ENCODE measurements at places on chromosomes 11 and 22. TPM values are rescaled to one million over a fixed set of nuclear protein-coding genes. Genes with fewer than 3 reads are reported as not detected.

DNA sequence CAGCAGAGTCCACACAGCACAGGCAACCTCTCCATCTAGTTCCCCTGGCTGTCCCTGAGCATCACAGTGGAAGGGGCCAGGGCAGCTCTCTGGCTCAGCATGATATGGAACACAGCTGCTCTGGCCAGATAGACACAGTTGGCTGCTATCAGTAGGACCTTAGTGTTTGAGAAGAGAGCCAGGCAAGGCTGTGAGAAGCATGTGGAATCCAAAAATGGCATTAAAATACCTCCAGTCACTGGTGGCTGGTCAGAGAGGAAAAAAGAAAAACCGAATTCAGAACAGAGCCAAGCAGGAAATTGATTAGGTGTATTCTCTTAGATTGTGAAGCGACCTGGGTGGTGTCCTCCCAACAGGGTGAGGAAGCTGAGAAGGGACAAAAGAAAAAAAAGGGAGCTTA lies 27.9 kb downstream of the SERPINH1 start:
- DNase-seq = no peak

Gene TSPAN32
- total RNA-seq = 1.1 TPM

Gene APOA5
- total RNA-seq = not detected

DNA sequence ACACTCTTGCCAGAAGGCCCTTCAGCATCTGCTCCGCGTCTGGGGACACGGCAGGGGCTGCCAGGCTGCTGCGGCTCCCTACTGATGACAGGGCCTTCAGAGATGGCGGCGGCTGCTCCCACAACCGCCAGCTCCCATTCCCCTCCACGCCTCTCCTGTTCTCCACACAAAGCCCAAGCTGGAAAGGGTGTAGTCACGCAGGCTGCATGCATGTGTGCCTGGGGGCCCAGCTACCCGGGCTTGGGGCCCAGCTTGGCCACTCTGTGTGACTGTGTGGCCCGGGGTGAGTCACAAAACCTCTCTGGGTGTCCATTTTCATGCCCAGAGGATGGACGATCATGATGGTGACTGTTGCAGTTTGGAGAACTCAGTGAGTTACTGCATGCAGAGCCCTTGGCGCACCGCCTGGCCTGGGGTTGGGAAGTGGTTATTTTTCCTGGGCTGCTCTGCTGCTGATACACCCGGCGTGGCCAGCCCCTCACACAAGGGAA lies 31.7 kb upstream of the PARVB start:
- no peak for DNase-seq

GRCh38 chr11:44566952-44567875 lies 1.8 kb downstream of the CD82 start:
- DNase-seq = no peak

Gene FOLR3
- not detected for total RNA-seq

Gene OR51B4
- total RNA-seq = 0.74 TPM

DNA sequence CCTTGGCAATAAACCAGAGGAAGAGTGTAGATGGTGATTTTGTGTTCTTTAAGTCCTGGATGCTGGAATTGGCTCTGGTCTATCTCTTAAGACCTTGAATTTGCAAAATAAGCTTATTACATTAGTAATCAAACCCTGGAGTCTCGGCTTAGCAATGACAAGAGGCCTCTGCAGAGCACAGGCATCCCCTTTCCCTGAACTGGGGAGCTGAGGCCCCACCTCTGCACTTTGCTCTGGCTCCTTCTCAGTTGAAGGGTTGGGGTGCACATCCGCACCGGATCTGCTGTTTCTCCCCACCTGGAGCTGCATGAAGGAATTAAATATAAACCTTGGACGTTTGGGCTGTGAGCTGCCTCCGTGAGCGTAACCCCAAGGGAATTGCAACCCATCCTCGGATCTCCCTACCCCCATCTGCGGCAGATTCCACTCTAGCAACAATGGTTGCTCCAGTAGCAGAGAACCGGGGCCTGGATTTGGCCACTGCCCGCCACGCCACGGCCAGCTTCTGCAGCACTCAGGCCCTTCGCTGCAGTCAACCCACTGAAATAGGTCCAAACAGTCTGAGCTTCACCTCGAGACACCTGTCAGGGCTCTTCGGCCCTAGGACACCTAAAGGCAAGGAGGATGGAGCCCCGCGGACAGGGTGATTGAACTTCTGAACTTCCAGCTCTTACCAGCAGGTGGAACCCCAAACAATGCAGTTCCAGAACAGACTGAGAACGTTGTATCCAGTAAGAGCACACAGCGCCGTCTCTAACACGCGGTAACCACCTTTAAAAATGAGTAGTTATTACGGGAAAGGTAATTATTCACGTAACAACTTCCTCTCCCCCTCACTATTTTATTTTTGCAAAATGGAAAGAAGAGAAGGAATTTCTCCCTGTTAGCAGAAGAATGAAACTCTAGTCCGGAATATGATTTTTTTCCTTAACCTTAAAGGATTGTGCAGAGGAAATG lies 54.8 kb upstream of the CAPRIN1 start:
- peak; percentile 84 for DNase-seq

DNA sequence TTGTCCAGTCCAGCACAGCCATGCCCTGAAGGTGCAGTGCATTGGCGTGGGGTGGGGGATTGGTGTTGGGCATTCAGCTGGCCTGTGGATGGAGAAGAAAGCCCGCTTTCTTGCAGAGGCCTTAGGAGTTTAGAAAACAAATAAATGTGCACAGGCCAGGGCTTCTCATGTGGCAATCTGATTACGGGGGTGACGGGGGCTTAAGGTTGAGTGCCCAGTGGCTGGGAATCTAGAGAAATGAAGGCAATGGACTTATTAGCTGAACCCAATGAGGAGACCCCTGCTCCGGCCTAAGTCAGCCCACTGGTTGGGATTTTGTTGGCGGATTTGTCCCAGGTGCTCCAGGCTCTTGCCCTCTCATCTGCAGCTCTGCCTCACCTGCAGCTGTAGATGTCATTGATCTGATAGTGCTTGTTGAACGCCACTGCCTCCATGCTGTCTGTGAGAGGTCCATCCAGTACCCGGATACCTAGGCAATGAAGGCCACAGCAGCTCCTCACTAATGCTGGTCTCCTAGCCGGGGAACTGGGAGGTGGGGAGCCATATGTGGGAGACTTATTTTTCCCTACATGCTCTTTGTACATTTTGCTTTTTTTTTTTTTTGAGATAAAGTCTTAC lies 6.2 kb downstream of the PCSK7 start:
- DNase-seq = peak; percentile 12

Gene KRTAP5-10
- total RNA-seq = not detected

DNA sequence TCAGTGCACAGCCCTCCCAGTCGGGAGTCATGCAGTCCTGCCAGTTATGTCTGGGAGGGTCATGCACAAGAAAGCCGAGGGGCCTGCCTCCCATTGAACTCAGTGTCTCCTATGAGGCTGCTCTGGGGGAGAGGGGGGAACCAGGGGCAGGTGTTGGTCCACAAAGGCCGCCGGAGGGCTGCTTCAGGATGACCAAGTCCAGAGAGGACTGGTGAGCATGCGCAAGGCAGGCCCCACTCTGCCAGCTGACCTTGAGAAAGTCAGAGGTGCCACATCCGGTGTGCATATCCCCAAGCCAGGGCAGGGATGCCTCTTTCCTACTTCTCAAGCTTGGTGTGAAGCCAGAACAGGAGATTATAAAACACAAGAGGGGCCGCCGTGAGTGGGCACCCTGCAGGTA lies 4.4 kb downstream of the SCN4B start:
- DNase-seq = no peak

DNA sequence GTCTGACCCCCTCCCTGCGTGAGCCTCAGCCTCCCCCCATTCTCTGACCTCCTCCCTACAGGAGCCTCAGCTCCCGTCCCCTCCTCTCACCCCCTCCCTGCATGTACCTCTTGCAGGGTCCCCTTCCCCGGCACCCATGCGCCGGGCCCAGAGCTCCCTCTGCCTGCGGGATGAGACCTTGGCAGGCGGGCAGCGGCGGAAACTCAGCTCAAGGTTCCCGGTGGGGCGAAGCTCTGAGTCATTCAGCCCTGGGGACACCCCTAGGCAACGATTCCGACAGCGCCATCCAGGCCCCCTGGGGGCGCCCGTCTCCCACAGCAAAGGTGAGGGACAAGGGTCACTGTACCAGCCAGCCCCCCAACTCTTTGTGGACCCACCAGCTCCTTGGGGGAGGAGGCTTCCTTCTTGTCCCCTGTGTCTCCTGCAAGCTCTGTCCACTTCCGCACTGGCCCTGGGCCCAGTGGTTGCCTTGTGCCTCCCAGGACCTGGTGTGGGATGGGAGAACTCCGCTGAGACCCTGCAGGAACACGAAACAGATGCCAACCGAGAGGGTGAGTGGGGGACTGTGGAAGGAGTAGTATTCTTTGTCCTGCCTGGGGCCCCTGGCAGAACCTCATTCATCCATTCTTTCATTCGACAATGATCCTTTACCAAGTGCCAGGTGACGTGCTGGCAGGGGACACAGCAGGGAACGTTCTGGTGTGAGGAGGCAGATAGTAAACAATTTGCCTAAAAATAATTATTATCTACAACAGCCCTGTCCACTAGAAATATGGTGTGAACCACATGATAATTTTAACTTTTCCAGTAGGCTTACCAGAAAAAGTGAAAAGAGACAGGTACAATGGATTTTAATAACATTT lies 3.7 kb upstream of the RPS6KA4 start:
- peak; percentile 80 for DNase-seq

Gene APIP
- 28.9 TPM for total RNA-seq

- no peak for DNase-seq
Measured at GRCh38 chr11:113840932-113841664, 34.3 kb downstream of the USP28 start.

Gene FAM181B
- 1.1 TPM for total RNA-seq

Gene TEX12
- total RNA-seq = 11.6 TPM

DNA sequence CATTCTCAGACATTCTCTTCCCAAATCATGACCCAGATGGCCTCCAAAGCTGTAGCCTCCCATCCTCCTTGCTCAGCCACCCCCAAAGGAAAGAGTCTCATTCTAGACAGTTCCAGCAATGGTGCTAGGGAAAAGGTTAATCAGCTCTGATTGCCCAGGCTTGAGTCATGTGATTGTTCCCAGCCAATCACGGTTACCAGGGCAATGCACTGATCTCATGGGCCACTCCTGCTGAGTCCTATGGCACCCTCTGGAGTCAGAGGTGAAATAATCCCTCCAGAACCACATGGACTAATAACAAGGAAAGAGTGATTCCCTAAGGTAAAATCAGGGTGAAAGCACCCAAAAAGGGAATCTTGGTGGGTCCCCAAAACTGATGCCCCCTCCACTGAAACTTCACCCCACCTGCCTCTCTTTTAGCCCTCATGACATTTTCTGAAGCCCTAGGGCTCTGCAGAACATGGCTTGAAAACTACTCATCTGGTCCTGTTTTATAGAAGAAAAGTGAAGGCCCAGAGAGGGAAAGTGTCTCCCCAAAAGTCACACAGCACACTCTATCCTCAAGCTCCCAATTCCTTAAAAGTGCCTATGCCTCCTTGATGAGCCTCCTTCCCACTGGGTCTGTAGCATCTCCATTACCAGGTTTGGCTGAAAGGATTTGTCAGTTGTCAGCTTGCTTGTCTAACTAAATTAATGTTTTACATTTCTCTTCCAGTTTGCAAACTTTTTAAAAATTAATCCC lies 203.7 kb downstream of the MN1 start:
- no peak for DNase-seq

Gene FKBP2
- 151 TPM for total RNA-seq

Gene BDNF
- total RNA-seq = 0.62 TPM

- DNase-seq = no peak
Measured at GRCh38 chr11:2942872-2943710, 13.9 kb upstream of the PHLDA2 start.

Gene ZNF280A
- total RNA-seq = 1.1 TPM

DNA sequence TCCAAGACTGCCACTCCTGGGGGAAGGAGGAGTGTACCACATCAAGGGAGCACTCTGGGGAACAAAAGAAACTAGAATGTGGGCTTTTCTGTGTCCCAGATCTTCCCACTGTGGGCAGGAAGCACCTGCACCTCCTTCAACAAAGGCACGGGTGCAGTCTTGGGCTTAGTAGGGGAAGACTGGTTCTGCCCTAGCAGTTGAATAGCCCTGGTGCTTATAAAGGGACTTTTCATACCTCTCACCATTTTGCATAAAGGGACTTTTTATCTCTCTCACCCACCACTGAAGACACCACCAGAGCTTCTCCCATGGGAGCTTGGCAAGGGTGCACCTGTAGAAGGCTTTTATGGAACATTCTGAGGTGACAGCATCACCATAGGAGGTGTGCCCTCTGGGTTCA lies 65.8 kb upstream of the MS4A8 start:
- no peak for DNase-seq

DNA sequence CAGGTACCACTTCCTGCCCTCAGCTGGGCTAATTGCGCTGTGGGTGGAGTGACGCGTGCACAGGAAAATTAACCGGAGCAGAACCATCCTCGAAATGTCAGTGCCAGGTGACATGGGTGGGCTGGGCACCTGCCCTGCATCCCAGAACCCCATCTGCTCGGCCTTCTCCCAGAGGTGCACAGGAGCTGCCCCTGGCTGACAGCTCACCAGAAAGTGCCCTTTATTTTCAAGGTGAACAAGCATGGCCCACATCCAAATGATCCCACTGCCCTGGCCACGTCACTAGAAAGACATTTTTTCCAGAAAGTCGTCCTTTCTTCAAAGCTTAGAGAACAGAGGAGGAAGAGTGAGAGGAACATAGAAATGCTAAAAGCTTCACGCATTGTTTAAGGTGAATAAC lies 4.1 kb upstream of the ELFN2 start:
- DNase-seq = no peak

Gene APOA1
- total RNA-seq = 2,741 TPM

- no peak for DNase-seq
Measured at GRCh38 chr11:92253945-92254344, 29.3 kb downstream of the FAT3 start.

Gene SLC7A4
- 64.8 TPM for total RNA-seq

- DNase-seq = no peak
Measured at GRCh38 chr11:3093281-3094191, 36.3 kb upstream of the CARS1 start.

- no peak for DNase-seq
Measured at GRCh38 chr11:62830904-62831519, 839 bp downstream of the STX5 start.

GRCh38 chr11:72962084-72962483 lies 147.9 kb downstream of the ATG16L2 start:
- no peak for DNase-seq

- DNase-seq = no peak
Measured at GRCh38 chr11:24855951-24856350, 359.1 kb downstream of the LUZP2 start.

DNA sequence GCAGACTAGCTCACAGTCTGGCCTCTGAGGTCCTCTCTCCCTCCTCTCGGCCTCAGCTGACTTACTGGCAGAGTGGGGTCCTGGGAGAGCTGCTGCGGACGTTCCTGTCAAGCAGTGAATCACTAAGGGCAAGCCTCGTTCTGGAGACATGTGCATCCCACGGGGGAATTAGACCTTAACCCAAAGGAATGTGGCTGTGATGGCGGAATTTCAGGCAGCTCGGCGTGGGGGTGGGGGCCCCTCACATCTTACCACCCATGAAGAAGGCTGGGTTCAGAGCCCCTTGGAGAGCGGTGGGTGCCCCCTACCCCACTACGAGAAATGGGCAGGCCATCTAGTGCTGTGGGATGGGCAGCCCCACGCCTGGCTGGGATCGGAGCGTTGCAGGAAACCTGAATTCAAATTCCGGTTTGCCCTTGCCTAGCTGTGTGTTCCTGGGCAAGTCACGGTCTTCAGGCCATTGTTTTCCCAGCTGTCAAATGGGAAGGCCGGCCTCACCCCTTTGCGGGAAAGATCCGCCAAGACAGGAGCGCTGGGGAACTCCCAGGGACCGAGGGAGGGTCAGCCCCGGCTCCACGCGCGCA lies 554 bp downstream of the LRRC32 start:
- DNase-seq = peak; percentile 60

Gene OR2AG1
- not detected for total RNA-seq

Measured in testis (tissue), 5 donors.